CD4-positive, alpha-beta T cell (primary cell): ENCODE measurements at places on chromosomes 4 and X.

DNA sequence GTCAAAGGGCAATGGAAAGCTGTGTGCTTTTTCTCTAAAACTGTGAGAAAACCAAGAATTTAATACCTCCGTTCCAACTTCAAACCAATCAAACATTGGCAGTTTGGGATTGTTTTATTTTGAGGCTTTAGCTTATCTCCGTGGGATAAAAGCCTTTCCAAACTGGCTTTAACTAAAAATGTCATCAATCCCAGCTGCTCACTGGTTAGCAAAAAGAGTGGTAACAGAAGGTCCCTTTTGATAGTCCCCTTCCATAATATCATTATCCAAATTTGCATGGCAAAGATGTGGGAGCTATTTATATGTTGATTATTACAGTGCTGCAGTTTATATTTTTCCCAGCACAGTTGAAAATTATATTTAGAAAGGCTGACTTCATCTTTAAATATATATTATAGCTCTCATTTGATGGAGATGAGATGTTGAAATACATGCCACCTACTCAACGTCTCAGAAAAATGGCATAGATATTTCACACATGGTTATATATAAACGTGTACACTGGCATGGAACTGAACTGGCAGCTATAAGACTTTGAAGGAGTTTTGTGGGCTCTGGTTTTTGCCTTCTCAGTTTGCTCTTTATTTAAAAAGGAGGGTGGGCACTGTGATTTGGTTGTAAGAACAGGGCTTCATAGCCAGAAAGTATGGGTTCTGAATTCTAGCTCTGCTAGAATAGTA is 707.1 kb upstream of the SLIT2 start:
- no peak for DNase-seq

GRCh38 chr4:155877971-155878370 is 11.9 kb upstream of the ASIC5 start:
- no peak for DNase-seq

GRCh38 chr4:110527156-110527555 is 51.2 kb downstream of the ENPEP start:
- DNase-seq, result peak; percentile 2

DNA sequence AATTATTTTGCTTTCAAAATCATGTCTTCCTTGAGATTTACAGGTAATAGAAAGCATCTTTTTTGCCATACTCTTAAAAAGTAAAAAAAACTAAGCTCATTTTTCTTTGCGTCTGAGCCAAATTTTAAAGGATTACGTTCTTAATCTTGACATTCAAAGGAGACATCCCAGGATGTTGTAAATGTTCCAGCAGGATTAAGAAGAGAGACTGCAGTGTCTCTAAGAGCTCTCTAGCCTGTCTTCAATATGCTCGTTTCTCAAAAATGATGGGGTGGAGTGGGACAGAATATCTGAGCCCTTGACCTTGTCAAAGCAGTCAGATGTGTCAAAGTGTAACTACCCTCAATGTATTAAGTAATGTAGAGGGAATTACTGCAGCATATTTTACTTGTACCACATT is 363.3 kb downstream of the PCDH7 start:
- DNase-seq, result no peak

- no peak for DNase-seq
These were observed 145.8 kb upstream of the SFRP2 start for GRCh38 chr4:153934688-153935017.

GRCh38 chr4:164428561-164428960 is 325.4 kb upstream of the SMIM31 start:
- no peak for DNase-seq

DNA sequence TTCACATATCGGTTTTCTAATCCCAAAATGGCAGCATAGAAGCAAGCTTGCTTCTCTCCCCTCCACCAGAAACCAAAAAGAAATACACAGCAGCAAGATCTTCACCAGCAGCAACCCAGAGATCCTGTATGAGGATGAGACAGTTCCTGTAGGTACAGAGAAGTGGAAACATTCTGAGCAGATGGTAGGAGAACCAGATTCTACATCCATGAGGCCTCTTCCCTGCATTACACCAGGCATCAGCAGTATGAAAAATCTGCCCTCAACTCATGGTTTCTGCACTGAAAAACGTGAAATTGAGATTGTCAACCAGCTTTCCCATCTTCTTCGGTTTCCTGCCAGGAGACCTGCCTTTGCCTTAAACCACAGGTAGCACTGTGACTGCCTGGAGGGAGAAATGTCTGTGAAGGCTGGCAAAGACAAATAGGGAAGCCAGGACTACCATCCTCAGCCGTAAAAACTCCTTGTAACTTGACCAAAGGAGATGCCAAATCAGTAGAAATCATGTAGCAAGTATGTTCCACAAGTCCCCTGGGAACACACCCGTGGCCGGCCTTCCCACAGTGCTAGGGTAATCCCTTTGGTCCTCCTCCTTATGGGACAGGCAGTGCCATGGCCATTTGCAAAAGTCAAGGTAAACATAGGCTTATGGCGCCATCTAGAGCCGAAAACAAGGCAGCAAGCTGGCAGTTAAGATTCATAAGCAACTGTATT is 24.0 kb upstream of the MTHFD2L start:
- DNase-seq, result peak; percentile 13

DNA sequence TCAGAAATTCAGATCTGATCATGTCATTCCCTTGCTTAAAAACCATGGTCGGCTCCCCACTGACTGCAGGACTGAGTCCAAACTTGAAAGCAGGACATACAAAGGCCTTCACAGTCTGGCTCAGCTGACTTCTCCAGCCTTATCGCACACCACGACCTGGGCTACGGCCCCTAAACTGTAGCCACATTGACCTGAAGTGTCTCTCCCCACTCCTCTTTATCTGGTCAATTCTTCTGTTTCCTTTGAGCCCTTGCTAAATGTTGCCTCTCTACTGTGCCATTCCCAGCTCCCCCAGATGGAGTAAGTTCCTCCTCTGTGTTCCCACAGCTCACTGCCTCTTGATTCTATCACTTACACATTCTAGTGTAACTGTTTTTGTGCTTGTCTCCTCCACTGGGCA is 60.5 kb upstream of the CITED1 start:
- DNase-seq, result no peak

DNA sequence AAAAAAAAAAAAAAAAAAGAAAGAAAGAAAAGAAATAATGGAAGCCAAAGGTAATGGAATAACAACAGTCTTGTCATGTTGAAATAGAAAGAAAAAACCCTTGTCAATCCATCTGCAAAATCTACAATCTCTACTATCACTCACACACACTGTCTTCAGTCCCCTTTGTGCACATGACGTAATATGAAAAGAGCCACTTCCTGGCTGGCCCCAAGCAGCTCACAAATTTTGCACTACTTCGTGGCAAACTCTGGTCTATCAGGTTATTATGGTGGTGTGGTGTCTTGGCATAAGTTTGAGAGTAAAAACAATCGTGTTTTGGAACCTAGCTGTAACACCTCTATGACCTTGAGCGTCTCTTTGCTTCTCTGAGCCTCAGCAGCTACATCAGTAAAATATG is 8.3 kb upstream of the AFAP1 start:
- no peak for DNase-seq

DNA sequence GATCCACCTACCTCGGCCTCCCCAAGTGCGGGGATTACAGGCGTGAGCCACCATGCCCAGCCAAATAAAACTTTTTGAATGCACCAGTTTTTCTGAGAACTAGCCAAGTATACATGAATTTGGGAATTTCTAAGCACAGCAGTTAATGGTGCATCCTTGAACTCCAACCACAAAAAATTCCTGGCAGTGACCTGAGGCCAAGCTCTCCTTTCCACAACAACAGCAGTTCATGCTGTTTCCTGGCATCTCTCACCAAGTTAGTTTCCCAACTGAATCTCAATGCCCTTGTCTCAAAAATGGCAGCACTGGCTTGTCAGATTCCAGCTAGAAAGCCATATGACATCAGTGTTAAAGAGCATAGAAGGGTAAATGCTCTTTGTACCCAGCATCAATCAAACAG is 15.9 kb upstream of the XKRX start:
- DNase-seq, result no peak

GRCh38 chrX:29043746-29044145 is 456.5 kb downstream of the IL1RAPL1 start:
- no peak for DNase-seq

DNA sequence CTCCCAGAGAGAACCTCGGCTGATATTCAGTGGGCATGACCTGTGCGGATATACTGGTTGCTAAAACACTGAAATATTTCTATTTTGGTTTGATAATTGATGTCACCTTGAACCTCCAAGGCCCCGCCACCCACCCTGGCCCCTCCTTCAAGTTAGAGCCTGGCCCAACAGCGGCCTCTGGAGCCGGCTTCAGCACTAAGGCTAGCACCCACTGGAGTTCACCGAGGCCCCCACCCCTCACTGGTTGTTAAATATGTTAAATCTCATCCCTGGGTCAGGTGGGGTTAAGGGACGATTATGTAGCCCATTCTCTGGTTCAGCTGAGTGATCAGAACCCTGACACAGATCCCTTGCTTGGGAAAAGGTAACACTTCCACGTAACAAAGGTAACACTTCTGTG is 24.3 kb downstream of the SEL1L3 start:
- no peak for DNase-seq

DNA sequence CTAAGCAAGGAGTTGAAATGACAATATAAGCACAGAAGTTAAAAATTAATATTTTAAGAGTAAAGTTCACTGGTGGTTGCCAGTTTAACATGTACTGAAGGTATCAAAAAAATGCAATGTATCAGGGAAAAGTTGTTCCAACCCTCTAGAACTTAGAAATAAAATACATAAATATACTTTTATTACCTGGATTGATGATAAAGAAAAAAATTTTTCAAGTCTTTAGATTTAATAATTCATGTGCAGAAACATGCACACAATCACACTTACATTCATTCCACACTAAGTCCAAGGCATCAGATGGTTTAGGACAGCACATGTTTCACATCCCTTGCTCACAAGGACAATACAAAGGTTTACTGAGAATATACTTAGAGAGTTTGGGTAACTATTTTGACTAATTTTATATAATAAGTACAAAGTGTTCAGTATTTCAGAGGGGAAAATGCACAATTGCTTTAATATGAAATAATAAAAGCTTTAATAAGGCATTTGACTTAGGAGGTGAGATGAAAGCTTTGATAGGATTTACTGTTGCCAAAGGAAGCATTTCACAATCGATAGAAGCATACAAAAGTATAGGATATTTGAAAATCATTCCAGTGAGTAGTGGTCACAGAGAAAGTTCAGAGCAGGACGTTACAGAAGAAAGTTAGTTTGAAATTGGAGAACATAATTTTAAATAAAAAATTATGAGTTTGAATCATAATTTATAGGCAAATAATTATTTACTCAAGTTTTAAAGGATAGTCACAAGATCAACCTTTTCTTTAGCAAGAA is 392 bp upstream of the UGT2A3 start:
- DNase-seq, result no peak

DNA sequence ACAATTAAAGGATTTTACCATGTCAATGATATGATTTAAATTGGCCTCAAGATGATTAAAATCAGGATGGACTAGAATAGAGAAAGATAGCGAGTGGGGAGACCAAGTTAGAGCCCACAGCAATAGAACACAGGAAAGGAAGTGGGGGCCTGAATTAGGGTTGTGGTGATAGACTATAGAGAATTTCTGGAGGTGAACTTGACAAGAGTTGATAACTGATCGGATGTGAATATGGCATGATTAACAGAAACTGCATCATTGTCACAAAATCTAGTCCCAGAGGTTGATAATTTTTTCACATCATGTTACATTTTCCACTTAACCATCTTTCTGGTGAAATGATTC is 26.3 kb upstream of the TRPC3 start:
- no peak for DNase-seq

DNA sequence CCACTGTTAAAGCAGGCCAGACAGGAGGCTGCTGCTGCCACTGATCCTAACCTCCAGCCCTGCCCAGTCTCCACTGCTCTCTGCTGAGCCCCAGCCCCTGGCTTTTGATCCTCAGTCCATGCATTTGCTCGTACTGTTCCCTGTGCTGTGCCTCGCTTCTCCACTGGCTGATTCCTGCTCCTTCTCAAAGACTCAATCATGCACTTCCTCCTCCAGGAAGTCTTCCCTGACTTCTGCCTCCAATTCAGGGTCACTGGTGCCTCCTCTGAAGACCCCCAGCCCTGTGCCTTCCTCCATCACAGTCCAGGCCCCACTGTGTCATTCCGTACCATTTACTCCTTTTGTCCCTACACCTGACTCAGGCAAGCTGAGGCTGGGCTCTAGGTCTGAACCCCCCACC is 230.6 kb upstream of the PSAPL1 start:
- DNase-seq, result no peak
